ENCODE measurements at places on chromosomes 3 and 15.

- DNase-seq, result no peak
Measured at GRCh38 chr15:68126396-68126795, 72.3 kb downstream of the PIAS1 start.

GRCh38 chr15:86159468-86159867, 79.8 kb downstream of the AGBL1 start:
- no peak for DNase-seq

DNA sequence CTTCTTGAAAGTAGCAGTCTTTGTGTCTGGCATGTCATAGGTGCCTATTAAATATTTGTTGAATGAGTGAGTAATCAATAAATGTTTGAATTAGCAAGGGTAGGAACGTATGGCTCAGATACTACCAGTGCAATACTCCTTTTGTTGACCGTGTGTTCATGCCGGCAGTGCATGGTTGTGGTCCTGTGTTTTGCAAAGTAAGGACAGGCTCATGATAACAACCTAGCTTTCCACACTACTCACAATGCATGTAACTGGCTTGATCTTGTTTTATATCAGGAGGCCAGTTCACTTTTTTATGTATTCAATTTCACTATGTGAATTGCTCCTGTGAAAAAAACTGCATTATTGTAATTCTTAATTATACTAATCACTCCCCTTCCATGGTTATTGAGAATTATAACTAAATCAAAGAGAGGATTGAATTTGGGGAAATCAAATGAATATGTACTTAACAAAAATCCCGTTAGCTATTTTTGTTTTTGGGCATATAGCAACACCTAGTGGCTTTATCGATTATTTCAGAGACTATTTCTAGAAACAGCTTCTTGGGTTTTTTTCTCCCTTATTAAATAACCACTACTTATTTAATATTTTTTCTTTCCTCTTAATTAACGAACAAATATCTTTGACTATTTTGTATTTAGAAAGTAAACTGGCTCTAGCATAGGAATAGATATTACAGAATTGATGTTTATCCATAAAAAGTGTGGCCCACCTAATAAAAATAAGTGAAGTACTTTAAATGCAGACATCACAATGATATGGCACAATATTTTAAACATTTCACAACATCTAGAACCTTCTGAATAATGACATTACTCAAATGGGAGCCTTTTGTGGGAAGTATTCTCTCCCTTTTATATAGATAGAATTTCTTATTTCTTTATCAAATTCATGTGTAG, 218.5 kb downstream of the BBX start:
- no peak for DNase-seq

DNA sequence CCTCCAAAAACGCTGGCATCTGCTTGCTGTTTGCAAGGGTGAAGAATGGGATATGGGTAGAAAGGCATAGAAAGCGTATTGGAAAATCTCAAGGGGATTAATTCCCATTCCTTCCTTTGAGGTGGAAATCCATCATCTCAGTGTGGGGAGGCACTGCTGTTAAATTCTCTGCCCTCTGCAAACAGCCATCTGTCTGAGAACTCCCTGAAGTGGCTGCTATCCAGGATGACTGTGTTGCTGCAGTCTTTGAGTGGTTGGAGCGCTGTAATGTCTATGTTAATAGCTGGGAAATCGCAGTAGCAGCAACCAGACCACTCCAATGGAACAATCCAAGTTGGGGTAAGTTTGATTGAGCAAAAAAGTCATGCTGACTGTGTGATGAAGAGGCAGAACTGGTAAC, 625.9 kb downstream of the NLGN1 start:
- DNase-seq, result no peak

GRCh38 chr15:96766366-96766765, 435.9 kb downstream of the NR2F2 start:
- DNase-seq, result no peak

DNA sequence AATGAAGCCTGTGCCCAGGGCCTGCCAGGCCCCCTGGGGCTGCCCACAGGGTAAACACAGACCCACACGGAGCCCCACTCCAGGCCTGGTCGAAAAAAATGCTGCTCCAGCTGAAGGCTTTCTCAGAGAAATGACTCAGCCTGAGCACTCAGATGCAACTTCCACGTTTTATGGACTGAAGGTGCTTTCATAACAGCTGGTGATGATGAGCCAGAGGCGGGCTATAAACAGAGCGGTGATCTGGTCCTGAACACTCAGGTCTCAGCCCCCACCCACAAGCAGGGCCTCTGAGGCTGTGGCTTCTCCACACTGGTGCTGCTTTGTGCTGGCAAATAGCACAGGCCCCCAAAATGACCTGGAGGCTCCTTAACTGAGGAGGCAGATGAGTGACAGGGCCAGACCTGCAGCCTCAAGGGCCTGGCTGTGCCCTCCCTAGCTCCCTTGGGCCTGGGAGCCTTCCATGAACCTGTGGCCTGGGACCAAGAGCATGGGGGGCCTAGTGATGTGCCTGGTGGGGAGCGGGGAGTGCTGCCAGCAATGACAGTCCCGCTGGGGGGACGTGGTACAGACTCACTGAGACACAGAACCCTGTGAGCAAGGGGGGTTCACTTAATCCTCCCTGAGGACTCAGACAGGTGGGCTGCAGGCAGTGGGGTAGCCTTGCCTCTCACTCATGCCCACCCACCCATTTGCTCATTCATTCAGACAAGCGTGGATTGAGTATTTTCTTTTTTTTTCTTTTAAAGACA, 23.0 kb upstream of the FURIN start:
- no peak for DNase-seq

- DNase-seq, result no peak
Measured at GRCh38 chr3:42051384-42052131, 39.6 kb upstream of the TRAK1 start.

GRCh38 chr3:98796334-98796733, 33.2 kb downstream of the ST3GAL6 start:
- no peak for DNase-seq

- DNase-seq, result no peak
Measured at GRCh38 chr3:7733933-7734332, 767.7 kb upstream of the LMCD1 start.

GRCh38 chr3:115986555-115987207, 363.4 kb downstream of the GAP43 start:
- no peak for DNase-seq

Data from retinal pigment epithelial cell (primary cell).